ENCODE measurements at places on chromosomes 6 and 20.

DNA sequence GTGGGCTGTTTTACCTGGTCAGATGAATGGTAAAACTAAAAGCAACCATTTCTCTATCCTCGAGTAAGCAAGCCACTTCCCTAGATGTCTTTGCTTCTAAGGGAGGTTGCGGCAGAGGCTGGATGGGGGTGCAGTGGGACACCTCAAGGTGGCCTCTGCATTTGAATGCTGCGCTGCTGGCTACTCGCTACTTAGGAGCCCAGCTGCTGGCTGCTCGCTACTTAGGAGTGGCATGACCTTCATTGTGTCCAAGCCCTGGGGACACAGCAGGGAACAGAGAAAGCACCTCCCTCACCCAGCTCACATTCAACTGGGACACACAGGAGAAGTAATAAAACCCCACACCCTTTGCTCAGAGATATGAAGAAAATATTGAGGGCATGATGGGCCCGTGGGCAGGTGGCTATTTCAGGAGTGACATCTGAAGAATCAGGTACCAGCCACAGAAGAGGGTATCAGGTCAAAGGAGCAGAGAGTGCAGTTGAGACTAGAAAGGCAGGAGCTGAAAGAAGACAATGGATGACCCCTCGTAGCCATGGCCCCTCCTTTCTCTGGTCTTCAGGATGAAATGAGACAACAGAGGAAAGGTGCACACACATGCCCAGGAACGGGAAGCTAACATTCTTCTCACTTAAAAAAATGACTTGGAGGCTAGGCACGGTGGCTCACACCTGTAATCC lies 149.4 kb downstream of the ZMYND8 start:
- DNase-seq = no peak

- DNase-seq = no peak
These were observed 107.4 kb upstream of the ADGRB3 start for GRCh38 chr6:68527691-68528090.

- no peak for DNase-seq
These were observed 278.5 kb downstream of the KHDC1L start for GRCh38 chr6:72946774-72947173.

- no peak for DNase-seq
These were observed 103.6 kb downstream of the CDYL start for GRCh38 chr6:4879741-4880275.

- no peak for DNase-seq
These were observed 32.5 kb downstream of the NT5E start for GRCh38 chr6:85482206-85482904.
